ENCODE measurements at places on chromosomes 5 and 9. TPM values are rescaled to one million over a fixed set of nuclear protein-coding genes. Genes with fewer than 3 reads are reported as not detected.

Gene NR4A3
- polyA plus RNA-seq: 7.6 TPM

Gene GADD45G
- 3.3 TPM for polyA plus RNA-seq

Gene SELENOP
- polyA plus RNA-seq: 66.0 TPM

Gene IL9
- not detected for polyA plus RNA-seq

Gene DNAI1
- polyA plus RNA-seq: 0.07 TPM

Gene PCDHB3
- 0.32 TPM for polyA plus RNA-seq

Gene SLCO6A1
- polyA plus RNA-seq: 0.56 TPM

Gene FAM78A
- polyA plus RNA-seq: 2.2 TPM

Gene TSSK1B
- not detected for polyA plus RNA-seq

Gene ADGRV1
- polyA plus RNA-seq: 510 TPM

Gene SPOUT1
- 41.1 TPM for polyA plus RNA-seq

Gene CSNK1A1
- polyA plus RNA-seq: 234 TPM

Gene ELOVL7
- 2.2 TPM for polyA plus RNA-seq

Gene SIT1
- polyA plus RNA-seq: not detected

Gene ACOT12
- polyA plus RNA-seq: not detected

Gene ARHGAP26
- polyA plus RNA-seq: 5.8 TPM

Gene PRDM12
- polyA plus RNA-seq: not detected

Gene PHF19
- polyA plus RNA-seq: 29.7 TPM

Gene RNF224
- polyA plus RNA-seq: not detected

Gene GAPT
- polyA plus RNA-seq: 0.56 TPM

Gene STK32A
- polyA plus RNA-seq: 5.2 TPM

Gene SNX18
- polyA plus RNA-seq: 5.7 TPM

Gene COL5A1
- 14.1 TPM for polyA plus RNA-seq

Gene TRAF1
- polyA plus RNA-seq: 2.4 TPM

Gene CBY3
- polyA plus RNA-seq: not detected

Gene LCN9
- polyA plus RNA-seq: not detected

Gene PPP2CA
- polyA plus RNA-seq: 26.9 TPM

Gene GRXCR2
- polyA plus RNA-seq: not detected

Gene PFDN1
- 97.5 TPM for polyA plus RNA-seq

Gene CFAP77
- polyA plus RNA-seq: not detected

Gene C5orf58
- not detected for polyA plus RNA-seq

Gene YTHDC2
- polyA plus RNA-seq: 24.1 TPM

Gene DOCK2
- polyA plus RNA-seq: 10.9 TPM

Gene BNIP1
- 13.1 TPM for polyA plus RNA-seq

Gene MYOZ3
- 0.16 TPM for polyA plus RNA-seq

Gene SPINK13
- polyA plus RNA-seq: 5.7 TPM

Gene MARCHF11
- 3.1 TPM for polyA plus RNA-seq

Gene IFNK
- polyA plus RNA-seq: not detected

Gene PAEP
- not detected for polyA plus RNA-seq

Gene PTGS1
- 1.3 TPM for polyA plus RNA-seq

Gene OTP
- polyA plus RNA-seq: not detected

Gene GABRA6
- polyA plus RNA-seq: not detected

Gene ISL1
- polyA plus RNA-seq: 1.2 TPM

Gene KIF12
- 0.56 TPM for polyA plus RNA-seq

Gene RORB
- 2.5 TPM for polyA plus RNA-seq

Gene GABRA1
- polyA plus RNA-seq: 1.4 TPM

Gene GAS1
- 4.4 TPM for polyA plus RNA-seq

Gene CDC20B
- polyA plus RNA-seq: not detected

Gene OGN
- 7.7 TPM for polyA plus RNA-seq

Gene ADAMTSL1
- polyA plus RNA-seq: 4.9 TPM

Gene CLIC3
- polyA plus RNA-seq: 6.4 TPM

Gene LECT2
- polyA plus RNA-seq: not detected

Gene ITK
- 0.88 TPM for polyA plus RNA-seq

Gene BHMT
- 0.56 TPM for polyA plus RNA-seq

Gene NPR3
- polyA plus RNA-seq: 1.8 TPM

Gene MBLAC2
- 1.3 TPM for polyA plus RNA-seq

Gene SLC36A2
- 0.07 TPM for polyA plus RNA-seq
